Stimulated activated CD8-positive, alpha-beta memory T cell treated with anti-CD3 and anti-CD28 coated beads, Interleukin-7, amount 100 ng/mL, for 4 hours (primary cell): ENCODE measurements at places on chromosomes 4 and X.

DNA sequence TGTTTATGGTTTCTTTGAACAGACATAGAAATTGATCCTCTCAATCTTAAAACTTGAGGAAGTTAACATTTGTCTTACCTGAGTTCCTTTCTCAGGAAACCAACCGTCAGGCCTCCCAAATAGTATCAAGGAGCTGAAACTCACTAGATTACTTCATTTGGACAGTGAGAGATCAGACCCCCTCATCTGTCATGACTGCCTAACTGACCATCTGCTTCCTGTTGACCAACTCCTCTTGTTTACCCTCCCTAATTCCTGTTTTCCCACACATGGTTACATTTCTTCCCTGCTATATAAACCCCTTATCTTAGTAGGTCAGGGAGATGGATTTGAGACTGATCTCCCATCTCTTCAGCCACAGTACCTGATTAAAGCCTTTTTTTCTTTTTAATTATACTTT lies 46.2 kb upstream of the NMU start:
- no peak for DNase-seq

- DNase-seq: no peak
Measured at GRCh38 chrX:19214311-19214710, 92.0 kb upstream of the ADGRG2 start.

- no peak for DNase-seq
Measured at GRCh38 chrX:154466036-154466435, 8.0 kb downstream of the PLXNA3 start.

- no peak for DNase-seq
Measured at GRCh38 chr4:138870737-138871554, 144.6 kb upstream of the NOCT start.

GRCh38 chrX:131970347-131970746 lies 52.8 kb upstream of the STK26 start:
- DNase-seq: no peak

GRCh38 chrX:131745942-131746489 lies 202.1 kb downstream of the OR13H1 start:
- no peak for DNase-seq

DNA sequence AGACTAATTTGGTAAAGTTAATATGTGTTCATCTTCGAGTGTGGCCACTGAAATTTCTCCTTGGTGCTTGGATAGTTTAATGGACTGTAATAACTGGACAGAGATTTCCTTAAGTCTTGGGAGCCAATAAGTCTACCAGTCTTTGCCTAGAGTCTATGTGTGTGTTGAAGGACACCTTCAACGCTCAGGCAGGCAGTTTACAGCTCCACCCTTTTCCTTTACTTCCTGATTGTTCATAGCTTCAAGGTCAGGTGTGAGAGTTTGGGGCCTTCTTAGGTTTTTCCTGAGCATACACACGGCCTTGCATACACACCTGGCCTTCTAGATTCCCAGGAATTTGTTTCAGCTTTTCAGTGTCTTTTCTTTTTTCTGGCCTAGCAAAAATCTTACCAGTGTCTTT lies 355.3 kb upstream of the AMOT start:
- no peak for DNase-seq

DNA sequence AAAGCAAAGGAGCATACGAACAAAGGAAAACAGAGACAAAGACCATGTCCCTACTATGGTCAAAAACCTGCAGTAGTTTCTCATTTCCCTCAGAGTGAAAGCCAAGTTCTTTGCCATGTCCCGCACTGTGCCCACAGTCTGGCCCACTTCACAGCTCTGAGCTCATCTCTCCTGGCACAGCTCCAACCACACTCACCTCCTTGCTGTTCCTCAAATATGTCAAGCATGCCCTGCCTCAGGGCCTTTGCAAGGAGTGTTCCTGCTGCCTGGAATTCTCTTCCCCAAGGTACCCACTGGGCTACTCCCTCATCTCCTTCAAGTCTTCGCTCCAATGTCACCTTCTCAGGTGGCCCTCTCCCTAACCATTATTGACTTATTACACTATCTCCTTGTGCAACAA lies 72.1 kb downstream of the COX18 start:
- no peak for DNase-seq

- no peak for DNase-seq
Measured at GRCh38 chrX:151505796-151506195, 57.7 kb upstream of the PASD1 start.

DNA sequence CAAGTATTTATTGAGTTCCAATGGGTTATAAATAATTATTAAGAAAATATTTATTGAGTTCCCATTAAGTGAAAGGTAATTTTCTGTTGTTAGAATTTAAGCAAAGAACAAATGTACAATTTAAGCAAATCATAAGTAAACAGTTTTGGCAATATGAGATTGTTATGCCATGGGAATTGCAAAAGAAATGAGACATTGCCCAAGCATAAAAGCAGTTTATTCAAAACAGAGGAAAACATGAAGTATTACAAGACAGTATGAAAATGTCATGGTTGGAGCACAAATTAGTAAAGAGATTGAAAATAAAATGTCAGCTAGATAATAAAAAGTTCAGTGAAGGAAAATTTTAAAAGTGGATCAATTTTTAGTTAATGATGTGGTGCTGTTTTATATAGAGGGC lies 706.1 kb upstream of the EPHA5 start:
- DNase-seq: no peak

GRCh38 chr4:87057835-87058355 lies 123.1 kb downstream of the AFF1 start:
- DNase-seq: no peak

GRCh38 chr4:120037411-120037810 lies 29.2 kb downstream of the MAD2L1 start:
- no peak for DNase-seq

GRCh38 chrX:39449352-39449751 lies 648.1 kb downstream of the MID1IP1 start:
- no peak for DNase-seq

DNA sequence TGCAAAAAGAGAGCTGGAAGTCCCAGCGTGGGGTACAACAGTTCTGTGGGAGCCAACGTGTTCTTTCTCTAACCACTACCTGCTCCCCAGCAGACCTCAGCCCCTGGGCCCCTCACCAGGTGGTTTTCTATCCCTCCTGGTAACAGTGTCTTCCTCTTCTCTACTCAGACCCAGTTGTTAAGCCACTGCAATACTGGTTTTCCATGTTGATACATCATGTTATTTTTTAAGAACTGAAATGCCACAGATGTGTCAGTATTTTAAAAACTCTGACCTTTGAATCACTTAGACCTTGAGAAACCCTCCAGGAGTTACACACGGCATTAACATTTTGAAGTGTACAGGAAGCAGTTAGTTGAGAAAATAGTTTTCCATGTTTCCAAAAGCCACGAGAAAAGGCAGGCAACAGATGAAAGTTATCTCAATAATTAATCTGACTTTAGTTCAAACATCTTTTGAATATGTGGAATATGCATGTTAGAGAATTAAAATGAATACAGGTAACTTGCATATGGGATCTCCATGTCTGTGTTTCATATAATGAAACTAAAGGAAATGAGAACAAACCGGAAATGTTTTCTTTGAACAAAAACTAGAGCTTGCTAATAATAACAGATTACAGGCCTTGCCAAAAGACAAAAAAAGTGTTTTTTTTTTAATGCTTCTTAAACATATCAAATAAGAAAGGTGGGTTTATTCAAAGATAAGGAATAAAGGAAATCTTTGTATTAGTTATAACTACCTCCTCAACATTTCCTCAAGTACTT lies 108.8 kb downstream of the ZNF827 start:
- DNase-seq: no peak

- no peak for DNase-seq
Measured at GRCh38 chrX:85992811-85993229, 54.5 kb downstream of the CHM start.

DNA sequence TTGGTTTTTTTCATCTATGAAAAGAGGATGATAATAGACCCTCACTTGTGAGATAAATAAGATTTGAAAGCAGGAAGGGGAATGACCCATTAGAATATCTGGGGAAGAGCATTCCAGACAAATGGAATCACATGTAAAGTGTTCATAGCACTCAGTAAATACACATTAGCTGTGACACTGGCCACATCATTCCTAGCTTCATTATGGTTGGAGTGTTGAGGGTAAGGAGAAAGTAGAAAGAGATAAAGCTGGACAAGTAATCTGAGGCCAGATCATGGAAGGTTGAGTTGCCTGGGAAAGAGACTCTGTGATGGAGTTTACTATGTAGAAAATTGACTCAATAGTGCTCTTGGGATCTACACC lies 6.9 kb upstream of the PGRMC1 start:
- DNase-seq: no peak

DNA sequence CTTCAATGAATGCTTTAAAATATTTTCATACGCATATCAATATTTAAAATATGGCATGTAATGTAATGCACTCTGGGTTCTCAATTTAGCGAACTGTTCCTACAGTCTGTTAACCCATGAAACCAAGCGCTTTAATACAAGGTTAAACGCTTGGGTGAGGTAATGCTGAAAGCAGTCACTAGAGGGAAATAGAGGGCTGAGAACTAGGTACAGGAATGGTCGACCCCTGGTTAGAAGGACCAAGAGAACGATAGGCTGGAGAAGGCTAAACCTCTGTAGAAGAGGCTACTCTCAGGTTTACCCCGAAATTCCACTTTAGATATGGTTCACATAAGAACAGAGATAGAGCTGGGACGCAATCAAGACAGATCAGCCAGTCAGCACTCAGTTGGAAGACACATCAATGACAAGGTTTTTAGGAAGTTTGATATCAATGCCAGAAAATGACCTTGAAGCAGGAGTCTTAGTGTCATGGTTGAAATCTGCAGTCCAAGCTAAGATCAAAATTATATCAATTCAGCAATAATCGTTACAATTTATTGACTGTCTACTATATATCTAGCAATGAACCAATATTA lies 26.9 kb downstream of the ARSJ start:
- DNase-seq: no peak

- no peak for DNase-seq
Measured at GRCh38 chr4:7587433-7588405, 153.0 kb upstream of the PSAPL1 start.

- DNase-seq: no peak
Measured at GRCh38 chr4:150308824-150309472, 230.7 kb downstream of the DCLK2 start.

DNA sequence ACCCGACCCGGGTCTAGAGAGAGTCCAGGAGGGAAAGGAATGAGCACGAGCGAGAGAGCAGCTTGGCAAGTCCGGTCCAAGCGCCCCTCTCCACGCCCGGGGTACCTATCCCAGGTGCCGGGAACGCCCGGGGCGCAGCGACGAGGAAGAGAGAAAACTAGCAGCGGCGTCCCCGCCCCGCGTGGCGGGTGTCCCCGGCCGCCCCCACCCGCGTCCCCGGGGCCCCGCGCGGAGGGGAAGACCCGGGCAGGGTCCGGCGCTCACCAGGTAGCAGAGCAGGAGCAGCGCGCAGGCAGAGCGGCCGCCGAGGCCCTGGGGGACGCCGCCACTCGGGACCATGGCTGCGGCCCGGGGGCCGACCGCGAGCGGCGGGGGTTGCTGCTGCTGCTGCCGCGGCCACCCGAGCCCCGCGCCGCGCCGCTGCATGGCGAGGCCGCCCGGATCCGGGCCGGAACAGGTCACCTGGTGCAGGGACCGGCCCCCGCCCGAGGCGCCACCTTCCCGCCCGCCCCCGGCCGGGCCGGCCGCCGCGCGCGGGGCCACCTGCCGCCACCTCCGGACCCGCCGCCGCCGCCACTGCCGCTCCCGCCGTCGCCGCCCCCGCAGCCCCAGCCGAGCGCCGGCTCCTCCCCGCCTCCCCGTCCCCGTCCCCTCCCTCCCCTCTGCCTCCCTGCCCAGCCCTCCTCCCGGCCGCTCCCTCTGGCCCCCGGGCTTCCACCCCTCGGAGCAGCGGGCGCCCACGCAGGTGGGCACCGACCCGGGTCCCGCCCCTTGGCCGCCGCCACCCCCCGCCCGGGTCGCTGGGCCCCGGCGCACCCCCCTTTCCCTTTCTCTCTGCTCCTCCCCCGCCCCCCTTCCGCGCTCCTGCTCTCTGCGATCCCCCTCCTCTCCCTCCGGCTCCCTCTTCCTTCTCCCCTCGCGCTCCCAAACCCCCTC lies at the start of gene SEL1L3:
TSS of gene SEL1L3 (minus strand) at position 578 of the 936 bp plus-strand sequence. CDS start at position 426, 152 bp downstream.
- no peak for DNase-seq

GRCh38 chr4:184765473-184766340 lies 31.8 kb upstream of the CENPU start:
- no peak for DNase-seq

GRCh38 chr4:156019246-156019645 lies 65.6 kb upstream of the CTSO start:
- no peak for DNase-seq

DNA sequence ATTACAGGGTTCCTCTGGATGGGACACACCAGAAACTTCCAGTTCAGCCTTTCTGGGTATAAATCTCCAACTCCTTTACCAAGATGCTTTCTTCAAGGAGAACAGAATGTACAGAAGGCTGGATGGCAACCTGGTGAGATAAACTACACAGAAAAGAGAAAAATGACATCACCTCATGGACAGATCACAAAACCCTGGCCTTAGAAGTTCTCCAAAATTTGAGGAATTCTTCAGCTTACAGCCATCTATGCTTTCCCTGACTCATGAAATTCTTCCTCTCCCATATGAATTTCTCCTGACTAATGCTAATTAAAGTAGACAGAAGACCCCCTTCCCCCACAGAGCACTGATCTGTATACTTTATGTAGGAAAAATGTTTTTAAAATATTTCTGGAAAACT lies 345.4 kb downstream of the STIM2 start:
- DNase-seq: no peak

- DNase-seq: no peak
Measured at GRCh38 chr4:150794706-150795105, 212.8 kb downstream of the MAB21L2 start.

GRCh38 chr4:52106191-52106590 lies 55.1 kb downstream of the SPATA18 start:
- no peak for DNase-seq

GRCh38 chrX:46653482-46653881 lies 79.9 kb downstream of the CHST7 start:
- DNase-seq: no peak

DNA sequence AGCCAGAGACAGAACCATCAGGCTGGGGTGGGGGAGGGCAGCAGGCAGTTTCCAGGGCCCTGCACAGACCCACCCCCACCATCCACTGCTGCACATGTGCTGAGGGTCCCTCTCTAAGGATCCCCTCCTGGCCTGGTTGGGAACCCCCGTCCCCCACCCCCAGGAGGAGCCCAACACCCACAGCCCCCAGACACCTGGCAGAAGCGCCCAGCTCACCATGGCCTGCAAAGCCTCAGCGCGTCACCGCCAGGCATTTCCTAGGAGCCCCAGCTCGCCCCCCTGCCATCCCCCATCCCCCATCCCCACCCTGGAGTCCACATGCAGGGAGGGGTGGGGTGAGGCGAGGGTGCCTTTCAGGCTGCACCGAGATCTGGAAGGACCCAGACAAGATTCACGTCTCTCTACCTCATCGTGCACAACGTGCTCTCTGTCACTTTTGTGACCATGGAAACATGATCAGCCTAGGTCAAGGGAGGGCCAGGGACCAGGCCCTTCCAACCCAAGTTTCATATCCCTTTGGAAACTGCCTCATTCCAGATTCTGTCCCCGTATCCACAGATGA lies 9.3 kb downstream of the MXD4 start:
- no peak for DNase-seq

DNA sequence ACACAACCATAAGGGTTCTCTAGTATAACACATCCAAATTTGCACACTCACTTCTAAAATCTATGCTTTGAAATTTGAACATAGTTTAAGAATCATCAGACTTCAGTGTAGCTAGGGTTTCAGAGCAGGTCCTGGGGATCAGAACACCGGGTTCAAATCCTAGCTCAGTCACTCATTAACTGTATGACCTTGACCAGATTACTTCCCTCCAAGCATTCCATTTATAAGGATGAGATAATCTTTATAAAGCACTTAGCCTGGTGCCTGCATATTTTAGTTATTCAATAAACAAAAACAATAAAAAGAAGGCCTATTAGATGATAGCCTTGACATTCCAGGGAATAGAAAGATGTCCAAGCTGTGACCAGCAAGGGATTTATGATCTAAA lies 4.8 kb upstream of the STBD1 start:
- DNase-seq: no peak
